ENCODE measurements at places on chromosomes 5 and 9.

- DNase-seq = no peak
These were observed 8.5 kb downstream of the NOP16 start for GRCh38 chr5:176379881-176380280.

GRCh38 chr5:151164687-151165392, 7.3 kb upstream of the ANXA6 start:
- DNase-seq = peak; percentile 61

DNA sequence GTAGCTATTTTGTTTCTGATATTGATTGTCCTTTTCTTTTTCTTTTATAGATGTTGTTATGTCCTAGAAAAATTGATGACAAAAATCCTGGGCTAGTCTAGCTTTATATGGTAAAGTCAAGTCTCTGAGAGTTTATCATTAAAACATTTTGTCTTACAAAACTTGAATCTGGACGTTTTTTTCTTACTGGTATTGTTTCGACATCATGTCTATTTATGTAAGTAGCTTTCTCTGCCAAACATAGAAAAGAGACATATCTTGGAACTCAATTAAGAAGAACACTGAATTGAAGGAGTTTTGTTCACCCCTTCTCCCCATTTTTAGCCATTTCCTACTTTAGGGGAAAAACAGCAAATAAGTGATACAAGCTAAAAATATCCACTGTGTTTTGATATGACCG, 151.5 kb downstream of the ISOC1 start:
- peak; percentile 8 for DNase-seq

- DNase-seq = no peak
These were observed 3.8 kb downstream of the ZFYVE16 start for GRCh38 chr5:80411589-80412219.

- no peak for DNase-seq
These were observed 298.2 kb upstream of the ZNF608 start for GRCh38 chr5:125044491-125045282.

DNA sequence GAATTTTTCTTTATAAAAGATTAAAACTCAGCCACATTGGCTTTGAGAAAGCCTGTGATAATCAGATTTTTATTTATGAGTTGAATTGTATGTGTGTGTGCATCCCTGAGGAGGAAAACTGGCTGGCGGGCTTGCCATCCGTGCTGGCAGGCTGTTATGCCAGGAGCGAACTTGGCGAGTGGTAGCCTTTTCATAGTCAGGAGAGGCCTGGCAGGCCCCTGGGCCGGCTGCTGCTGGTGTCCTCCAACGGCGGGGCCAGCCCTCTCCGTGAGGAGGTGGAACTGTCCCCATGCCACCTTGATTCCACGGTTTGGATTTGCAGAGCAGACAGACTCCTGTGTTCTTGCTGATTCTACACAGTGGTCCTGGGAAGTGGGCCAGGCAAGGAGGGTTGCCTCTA, 43.3 kb downstream of the ZNF618 start:
- DNase-seq = no peak

- no peak for DNase-seq
These were observed 15.2 kb downstream of the FBXL7 start for GRCh38 chr5:15515229-15515628.
